ENCODE measurements at places on chromosomes 7 and 10.
A peak's percentile ranks its signal among the peaks of the same experiment; 100 is the strongest.

DNA sequence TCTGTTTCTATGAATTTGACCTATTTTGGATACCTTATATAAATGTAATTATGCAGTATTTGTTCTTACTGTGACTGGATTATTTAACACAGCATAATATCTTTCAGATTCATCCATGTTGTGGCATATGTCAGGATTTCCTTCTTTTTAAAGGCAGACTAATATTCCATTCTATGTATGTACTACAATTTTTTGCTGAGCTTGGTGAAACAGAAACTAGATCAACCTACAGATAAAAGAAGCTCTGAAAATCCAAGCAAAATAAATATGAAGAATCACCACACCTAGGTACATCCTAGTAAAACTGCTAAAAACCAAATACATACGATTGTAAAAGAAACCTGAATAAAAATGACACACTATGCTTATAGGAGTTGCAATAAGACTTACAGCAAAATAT is 300.5 kb downstream of the HTR7 start:
- DNase-seq, result no peak

DNA sequence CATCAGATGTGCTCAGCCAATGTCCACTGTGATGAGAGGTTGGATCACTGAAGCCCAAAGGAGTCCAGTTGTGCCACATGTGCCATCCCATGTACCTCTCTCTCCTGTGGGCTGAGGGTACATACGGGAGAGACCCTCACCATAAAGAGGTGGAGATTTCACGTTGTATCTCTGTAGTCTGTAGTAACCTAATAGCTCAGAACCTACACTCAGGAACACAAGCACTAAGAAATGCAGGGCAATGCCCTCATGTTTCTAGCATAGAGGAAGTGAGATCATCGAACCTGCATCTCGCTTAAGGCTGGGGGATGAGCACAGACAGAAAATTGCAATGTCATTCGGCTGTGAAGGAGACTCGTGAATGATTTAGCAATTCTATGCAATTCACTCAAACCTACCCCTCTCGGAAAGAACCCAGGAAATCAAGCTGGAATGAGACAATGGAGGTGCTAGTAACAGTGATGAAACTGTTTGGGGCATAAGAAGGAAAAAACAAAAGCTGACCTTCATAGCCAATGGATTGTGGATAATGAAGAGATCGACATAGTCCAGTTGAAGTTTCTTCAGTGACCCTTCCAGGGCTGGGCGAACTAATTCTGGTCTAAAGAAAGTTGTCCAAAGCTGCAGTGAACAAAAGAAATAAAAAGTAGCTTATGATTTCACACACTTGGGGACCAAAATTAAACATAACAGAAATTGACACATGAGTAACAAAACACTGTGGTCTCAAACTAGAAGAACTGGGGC is 80.3 kb upstream of the UCN3 start:
- no peak for DNase-seq

GRCh38 chr7:91416155-91416865 is 152.1 kb downstream of the FZD1 start:
- DNase-seq, result no peak

DNA sequence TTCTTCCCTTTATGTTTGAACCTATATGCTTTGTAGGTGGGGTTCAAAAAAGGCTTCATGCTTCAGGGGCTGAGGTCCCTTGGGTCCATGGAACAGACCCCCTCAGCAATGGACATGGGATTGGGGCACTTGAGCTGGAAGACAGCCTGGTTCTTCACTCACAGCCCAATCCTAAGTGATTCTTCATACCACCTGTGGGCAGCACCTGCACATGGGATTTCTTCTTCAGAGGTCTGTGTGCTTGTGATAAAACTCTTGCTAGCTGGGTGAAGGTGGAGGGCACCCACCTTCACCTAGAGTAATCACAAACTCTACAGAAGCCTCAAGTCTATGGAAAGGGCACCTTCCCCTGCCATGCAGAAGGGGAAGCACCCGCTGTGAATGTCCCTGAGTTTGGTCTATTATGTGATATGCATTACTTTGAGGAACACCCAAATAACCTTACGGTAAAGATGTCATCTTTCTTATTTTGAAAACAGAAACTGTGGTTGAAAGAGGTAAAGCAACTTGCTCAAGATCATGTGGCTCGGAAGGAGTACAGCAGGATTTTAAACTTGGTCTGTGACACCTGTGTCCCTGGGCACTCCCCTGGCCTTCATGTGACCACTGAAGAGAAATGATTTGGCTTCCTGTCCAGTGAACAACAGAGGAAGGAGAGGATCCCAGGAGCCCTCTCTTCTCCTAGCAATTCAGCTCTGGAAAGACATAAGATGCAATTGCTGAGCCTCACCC is 469.5 kb upstream of the ZMIZ1 start:
- DNase-seq, result no peak

GRCh38 chr10:95655571-95656290 is 780 bp downstream of the ALDH18A1 start:
- peak; percentile 15 for DNase-seq

DNA sequence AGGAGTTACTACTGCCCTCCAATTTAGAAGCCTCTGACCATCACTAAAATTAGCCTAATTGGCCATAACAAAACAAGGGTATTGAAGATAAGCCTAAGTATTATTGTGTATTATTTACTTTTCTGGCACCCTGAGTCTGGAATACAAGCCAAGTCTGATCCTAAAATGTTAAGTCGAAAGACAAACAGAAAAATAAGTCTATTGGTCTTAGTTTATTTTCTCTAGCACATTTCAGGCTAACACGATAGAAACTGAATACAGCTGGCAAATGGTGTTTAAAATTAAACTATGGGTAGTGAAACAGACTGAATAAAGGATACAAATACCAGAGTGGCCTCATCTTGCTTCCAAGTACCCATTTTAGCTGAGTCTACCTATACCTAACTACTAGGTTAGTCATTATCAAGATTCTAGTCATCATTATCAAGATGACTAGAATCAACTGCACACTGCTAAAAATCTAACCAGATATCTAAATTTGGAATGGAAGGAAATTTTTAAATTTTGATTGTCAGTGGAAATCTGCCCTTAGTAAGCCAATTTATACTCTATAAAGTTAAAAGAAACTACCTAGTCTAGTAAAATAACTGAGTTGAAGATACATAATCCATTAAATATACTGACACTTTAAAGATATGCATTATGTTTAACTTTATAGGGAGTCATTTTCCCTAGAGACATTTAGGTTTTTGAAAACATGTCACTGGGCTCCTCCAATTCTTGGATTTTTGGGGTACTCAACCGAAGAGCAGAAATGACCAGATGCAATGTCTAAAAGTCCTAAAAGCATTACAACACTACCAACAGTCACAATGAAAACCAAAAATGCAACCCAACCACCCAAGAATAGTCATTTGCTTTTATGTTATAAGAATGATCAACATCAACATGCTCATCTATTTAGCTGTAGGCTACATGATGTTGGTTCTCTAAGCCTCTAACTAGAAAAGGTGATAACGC is 80.9 kb downstream of the NT5C2 start:
- DNase-seq, result no peak

DNA sequence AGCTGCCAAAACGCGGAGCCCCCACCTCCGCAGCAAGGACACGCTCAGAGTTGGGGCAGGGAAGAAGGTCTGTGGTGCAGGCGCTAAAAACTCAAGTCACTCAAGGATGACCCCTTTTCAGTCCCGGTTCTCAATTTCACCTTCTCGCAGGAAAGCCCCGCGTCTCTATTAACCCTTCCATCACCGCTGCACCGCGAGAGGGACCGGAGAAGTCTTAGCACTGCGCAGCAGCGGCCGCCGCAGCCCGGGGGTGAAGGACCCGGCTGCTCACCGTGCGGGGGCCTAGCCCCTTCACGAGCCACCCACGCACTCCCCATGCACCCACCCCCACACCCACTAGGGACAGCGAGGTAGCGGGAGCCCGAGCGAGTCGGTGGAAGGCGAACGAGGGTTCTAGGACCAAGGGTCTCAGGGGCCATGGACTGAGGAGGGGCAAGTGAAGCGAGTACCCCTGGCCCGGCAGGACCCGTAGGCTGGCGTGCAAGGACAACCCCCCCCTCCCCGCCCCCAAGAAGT is 162.9 kb downstream of the SH3PXD2A start:
- DNase-seq, result no peak

Data from GM12878 (cell line).